ENCODE measurements at places on chromosomes 1 and 21.

DNA sequence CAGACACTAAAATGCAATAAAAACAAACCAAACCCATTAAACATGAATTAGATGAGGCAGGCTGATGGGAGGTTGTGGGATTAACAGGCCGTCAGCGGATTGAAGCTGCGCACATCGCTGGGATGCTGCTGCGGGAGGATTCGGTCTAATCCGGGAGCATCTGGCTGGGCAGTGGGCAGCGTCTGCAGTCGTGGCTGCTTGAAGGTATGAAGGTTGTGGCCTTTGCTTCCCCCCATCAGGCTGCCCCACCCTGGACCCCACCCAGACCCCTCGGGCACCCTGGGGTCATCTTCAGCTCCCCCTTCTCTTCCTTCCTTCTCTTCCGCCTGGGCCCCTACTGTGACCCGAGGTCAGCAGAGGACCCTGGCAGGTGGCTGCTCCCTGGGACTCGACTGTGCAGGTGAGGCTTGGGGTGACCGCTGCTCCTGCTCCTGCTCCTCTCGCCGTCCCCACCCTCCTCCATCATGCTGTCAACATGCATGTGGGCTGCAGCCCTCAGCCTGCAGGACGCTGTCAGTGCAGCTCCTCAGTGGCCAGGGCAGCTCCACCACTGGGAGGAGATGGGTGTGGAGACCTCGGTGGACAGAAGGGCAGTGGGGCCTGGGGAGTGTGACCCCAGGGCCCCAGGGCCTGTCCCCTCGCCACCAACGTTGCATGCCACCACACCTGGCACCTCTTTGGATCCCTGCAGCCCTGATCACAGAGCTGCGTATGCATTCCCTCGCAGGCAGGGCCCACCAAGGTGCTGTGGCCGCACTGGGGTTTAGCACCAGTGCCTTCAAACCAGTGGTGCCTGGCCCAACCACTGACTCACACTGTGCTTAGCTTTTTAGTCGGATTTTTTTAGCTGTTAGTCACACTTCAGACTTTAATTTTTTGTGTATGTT lies 112.2 kb upstream of the COL6A1 start:
- no peak for DNase-seq
- H3K27ac ChIP-seq = no peak overlapping the region
- no peaks in the 10 kb centered on the region for H3K4me1 ChIP-seq
- no peak overlapping the region for H3K4me3 ChIP-seq

DNA sequence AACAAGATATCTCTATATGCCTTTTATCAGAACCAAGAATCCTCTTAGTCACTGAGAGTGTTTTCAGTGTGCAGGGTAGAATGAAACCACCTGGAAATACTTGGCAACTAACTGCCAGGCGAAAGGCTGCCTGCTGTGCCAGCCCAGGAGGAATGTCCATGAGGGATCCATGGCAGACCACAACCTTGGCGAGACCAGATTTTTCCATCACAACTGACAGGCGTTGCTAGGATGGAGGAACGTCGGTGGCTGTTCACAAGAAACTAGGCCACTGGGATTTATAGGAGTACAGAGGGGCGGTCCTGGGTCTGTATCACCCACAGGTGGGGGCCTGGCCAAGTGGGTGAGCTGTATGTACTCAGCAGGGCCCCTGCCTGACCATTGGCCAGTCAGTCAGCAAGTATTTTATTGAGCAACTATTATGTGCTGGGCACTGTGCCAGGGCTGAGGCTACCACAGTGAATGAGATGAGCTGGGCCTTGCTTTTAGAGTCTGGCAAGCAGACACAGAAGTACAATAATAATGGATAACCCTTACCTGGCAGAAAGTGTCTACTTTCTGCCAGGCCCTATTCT lies 199.4 kb downstream of the FOXD2 start:
- no peak overlapping the region for H3K4me3 ChIP-seq
- H3K27ac ChIP-seq = no peak overlapping the region
- H3K36me3 ChIP-seq = no peaks in the 10 kb centered on the region

GRCh38 chr1:170377896-170378634 lies 153.9 kb upstream of the GORAB start:
- no peaks in the 10 kb centered on the region for H3K4me1 ChIP-seq
- no peak overlapping the region for H3K4me3 ChIP-seq
- no peaks in the 10 kb centered on the region for H3K36me3 ChIP-seq
- no peaks in the 10 kb centered on the region for H3K27me3 ChIP-seq

DNA sequence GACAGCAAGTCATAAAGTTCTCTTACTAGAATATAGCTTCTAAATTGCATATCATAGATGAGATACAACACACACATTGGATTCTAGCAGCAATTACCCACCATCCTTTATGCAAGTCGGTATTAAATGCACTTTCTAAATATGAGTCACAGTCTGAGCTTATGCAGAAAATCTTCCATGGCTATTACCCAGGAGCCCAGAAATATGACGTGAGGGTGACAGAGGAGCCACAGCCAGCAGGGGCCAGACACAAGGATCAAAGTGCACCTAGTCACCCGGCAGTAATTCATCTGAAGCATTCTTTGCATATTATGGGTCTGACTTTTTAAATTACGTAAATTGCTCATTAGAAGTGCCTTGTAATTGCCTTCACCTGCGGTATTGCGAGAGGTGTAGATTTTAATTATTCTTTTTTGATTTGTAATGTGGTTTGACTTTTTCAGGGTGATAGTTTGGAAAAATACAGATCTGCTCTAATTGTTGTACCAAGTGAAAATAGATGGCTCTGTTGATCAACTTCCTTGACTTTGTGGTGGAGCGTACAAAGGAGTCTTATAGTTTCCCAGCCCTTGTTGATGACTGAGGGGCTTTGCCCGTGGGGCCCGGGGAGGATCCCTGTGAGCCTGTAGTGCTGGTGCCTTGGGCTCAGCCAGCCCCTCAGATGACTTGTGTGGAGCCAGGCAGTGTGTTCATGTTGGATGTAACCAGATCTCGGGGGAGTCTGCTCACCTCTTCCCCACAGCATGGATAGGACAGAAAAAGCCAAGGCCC lies 470.0 kb upstream of the VAMP3 start:
- H3K4me3 ChIP-seq = no peak overlapping the region
- DNase-seq = no peak
- H3K27me3 ChIP-seq = peaks cover 6% of the 10 kb centered on the region

DNA sequence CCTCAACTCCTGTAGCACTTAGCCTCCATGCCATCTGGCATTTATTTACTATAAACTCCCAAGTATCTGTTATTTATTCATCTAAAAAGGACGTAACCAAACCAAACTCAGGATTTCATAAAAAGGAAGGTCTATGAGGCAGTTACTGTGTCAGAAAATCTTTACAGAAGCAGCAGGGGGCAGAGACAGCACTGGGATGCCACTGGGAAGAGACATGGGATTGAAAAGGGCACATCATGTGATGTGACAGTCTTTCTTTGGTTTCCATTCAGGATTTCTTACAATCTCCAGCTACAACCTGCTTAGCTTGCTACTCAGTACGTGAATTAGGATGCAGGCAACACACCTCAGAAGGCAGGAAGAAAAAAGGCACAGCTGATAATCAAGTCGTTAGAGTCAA lies 31.2 kb downstream of the SPRTN start:
- peaks cover 38% of the 10 kb centered on the region for H3K36me3 ChIP-seq
- H3K4me3 ChIP-seq = no peak overlapping the region
- no peak for DNase-seq
- no peak overlapping the region for H3K27ac ChIP-seq
- no peaks in the 10 kb centered on the region for H3K27me3 ChIP-seq

DNA sequence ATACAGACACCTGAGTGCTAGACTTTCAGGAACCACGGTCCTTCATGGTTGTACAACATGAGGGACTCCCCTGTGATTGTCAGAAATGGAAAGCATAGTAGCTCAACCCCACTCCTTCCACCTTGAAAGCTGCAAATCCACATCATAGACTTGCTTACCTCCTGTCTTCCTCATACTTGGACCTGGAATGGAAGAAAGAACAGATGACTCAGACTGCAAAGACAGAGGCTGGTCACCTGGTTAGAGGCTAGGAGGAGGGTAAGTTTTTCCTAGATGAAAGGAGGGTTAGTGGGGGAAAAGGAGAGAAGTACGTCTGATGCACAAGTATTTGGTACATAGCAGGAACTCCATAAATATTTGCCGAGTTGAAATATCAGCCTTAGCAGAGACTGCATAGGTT lies 37.2 kb downstream of the LRRC71 start:
- H3K27me3 ChIP-seq = peaks cover 6% of the 10 kb centered on the region
- peaks cover 22% of the 10 kb centered on the region for H3K36me3 ChIP-seq
- H3K4me1 ChIP-seq = peaks cover 24% of the 10 kb centered on the region

DNA sequence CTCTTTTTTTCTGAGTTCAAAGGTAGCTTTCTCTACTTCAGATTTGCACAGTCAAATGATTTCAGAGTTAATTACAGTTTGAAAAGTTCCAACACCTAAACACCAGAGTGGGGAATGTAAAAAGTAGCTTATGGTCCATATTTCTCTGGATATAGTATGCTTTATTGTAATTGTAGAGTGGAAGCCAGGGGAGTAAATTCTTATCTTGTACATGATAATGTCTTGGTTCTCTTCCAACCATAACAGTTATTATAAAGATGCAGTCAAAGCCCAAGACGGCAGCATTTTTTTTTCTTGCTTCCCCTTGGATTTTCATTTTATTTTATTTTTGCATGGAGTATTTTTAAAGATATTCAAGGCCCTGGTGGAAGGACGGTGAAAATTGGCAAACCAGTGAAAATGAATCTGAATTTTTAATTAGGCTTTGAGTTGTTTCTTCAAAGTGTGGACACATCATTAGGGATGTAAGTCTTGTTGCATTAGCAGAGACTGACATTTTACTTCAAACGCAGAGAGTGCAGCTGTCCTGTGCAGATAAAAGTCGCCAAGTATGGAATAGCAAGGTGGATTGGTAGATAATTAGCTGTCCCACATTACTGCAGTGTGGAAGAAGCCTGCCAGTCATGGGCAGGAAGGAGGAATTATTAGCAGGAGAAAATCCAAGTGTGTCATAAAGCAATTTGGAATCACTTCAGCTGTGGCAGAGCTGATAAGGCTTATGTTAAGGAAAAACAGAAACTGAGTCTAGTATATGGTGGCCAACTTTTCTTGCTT lies 11.3 kb downstream of the CACHD1 start:
- no peaks in the 10 kb centered on the region for H3K4me1 ChIP-seq
- H3K27ac ChIP-seq = no peak overlapping the region
- H3K36me3 ChIP-seq = no peaks in the 10 kb centered on the region
- DNase-seq = no peak
- H3K4me3 ChIP-seq = no peak overlapping the region

DNA sequence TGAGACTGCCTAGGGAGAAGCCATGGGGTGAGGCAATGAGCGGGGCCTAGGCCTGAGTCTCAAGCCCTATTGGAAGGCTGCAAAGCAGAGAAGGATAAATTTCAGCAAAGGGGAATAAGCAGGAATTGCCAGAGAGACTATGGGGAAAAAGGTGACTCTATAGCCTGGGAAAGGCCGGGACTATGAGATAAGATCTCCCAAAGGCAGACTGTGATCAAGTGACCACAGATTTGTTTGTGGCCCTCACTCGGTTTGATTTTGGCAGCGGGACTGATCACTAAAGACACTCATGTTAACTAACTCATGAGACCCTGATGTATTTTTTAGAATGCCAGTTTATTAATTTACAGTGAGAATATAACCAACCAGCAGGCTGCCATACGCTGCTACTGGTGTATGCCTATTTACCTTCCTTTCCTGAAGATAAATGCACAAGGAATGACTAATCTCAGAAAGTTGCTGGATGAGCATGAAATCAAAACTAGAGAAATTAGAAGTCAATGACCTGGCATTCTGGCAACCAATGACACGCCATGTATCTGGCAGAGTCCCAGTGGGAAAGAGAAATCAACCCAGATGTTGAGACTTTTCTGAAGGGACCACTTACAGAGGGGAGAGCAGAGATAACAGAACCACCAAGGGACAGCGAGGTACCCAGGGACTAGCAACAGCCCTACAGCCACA lies 4.3 kb downstream of the HSF2BP start:
- H3K27me3 ChIP-seq = no peaks in the 10 kb centered on the region
- H3K36me3 ChIP-seq = peaks cover 2% of the 10 kb centered on the region
- DNase-seq = no peak
- peaks cover 10% of the 10 kb centered on the region for H3K4me1 ChIP-seq
- no peak overlapping the region for H3K27ac ChIP-seq

DNA sequence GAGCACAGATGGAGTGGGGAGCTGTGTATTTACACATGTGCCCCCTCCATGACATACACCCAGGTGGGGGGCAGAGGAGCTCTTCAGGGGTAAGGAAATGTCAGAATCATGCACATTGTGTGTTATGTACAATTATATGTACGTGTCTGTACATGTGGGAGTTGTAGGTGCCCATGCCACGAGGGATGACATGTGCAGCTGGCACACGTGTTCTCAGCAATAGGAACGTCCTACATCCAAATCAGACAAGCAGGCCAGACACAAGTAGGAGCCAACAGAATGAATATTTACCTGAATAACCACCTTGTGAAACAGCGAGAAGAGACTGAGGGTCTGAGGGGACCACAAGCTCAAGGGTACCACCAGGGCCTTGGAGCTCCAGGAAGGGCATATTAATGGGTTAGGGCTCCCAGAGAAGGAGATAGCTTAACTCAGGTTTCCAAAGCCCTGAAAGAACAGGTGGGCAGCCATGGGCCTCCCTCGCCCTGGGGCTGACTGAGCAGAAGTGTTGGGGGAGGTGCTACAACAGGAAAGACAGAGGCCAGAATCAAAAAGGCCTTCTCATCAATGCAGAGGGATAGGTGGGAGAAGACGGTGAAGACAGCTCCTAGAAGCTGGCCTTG lies 3.2 kb downstream of the COL16A1 start:
- no peak overlapping the region for H3K27ac ChIP-seq
- peaks cover 15% of the 10 kb centered on the region for H3K4me1 ChIP-seq
- DNase-seq = no peak
- no peak overlapping the region for H3K4me3 ChIP-seq

- no peaks in the 10 kb centered on the region for H3K27me3 ChIP-seq
- H3K36me3 ChIP-seq = no peaks in the 10 kb centered on the region
- peaks cover 21% of the 10 kb centered on the region for H3K4me1 ChIP-seq
- H3K27ac ChIP-seq = no peak overlapping the region
Measured at GRCh38 chr1:109198043-109198695, 15.5 kb upstream of the SARS1 start.

GRCh38 chr1:116674011-116674531 lies 6.5 kb upstream of the IGSF3 start:
- H3K4me3 ChIP-seq = no peak overlapping the region
- peaks cover 45% of the 10 kb centered on the region for H3K27me3 ChIP-seq
- DNase-seq = no peak

DNA sequence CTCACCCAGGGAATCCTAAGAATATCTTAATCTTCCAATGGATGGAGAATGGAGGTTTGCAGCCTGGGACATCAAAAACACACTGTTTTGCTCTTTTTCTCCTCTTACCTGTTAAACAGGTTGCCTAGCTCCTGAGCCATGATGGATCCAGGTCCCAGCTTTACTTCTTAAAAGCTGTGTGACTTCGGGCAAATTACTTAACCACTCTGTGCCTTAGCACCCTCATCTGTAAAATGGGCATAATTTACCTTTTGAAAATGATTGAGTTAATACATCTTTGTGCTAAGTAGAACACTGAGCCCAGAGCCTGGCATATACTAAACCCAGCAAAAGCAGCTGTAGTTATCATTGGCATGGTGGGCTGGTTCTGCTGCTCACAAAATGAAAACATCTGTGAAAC lies 10.2 kb downstream of the COQ8A start:
- no peaks in the 10 kb centered on the region for H3K27me3 ChIP-seq
- no peak for DNase-seq
- H3K4me1 ChIP-seq = peaks cover 2% of the 10 kb centered on the region
- no peak overlapping the region for H3K4me3 ChIP-seq

GRCh38 chr1:170765712-170766330 lies 101.9 kb downstream of the PRRX1 start:
- no peaks in the 10 kb centered on the region for H3K4me1 ChIP-seq
- no peak overlapping the region for H3K27ac ChIP-seq
- no peak for DNase-seq
- H3K36me3 ChIP-seq = no peaks in the 10 kb centered on the region

- H3K27me3 ChIP-seq = no peaks in the 10 kb centered on the region
- H3K4me1 ChIP-seq = peaks cover 56% of the 10 kb centered on the region
- H3K27ac ChIP-seq = no peak overlapping the region
- H3K36me3 ChIP-seq = peaks cover 2% of the 10 kb centered on the region
Measured at GRCh38 chr21:15054606-15055239, 10.1 kb downstream of the NRIP1 start.
